ENCODE measurements at places on chromosomes 1 and 21.

DNA sequence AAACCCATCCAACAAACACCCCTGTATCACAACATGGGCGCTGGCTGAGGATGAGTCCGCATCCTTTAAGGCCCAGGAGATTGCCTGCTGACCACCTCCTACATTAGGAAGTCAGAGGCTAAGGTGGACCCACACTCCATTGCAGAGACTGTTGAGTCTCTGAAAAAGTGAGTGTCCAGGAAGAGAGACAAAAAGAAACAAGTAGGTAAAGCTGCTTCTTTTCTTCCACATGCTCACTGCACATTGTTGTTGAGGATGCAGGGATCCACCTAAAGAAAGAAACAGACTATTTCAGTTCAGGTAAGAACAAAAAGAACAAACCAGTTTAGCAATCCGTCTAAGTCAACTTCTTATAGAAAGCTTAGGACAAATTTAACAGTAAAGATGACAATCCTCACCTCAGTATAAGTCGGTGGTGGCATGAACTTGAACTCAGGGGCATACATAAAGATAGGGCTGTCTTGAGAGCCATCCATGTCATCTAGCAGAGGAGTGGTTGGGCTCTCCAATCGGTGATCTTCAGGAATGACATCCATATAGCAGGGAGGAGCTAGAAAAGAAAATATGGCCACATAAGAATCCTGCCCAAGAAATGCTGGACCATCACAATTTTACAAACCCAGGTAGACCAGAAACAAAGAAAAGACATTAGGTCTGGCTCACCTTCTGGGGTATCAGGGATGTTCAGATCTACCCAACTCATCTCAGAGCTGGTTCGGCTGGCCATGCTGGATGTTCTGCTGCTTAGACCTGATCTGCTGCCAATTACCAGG lies 2.6 kb downstream of the TXNIP start:
- DNase-seq: peak; percentile 4

- DNase-seq: no peak
Observed at GRCh38 chr1:178633056-178633455, 92.0 kb upstream of the RALGPS2 start.

- no peak for DNase-seq
Observed at GRCh38 chr1:157252473-157252872, 114.3 kb upstream of the ETV3 start.

DNA sequence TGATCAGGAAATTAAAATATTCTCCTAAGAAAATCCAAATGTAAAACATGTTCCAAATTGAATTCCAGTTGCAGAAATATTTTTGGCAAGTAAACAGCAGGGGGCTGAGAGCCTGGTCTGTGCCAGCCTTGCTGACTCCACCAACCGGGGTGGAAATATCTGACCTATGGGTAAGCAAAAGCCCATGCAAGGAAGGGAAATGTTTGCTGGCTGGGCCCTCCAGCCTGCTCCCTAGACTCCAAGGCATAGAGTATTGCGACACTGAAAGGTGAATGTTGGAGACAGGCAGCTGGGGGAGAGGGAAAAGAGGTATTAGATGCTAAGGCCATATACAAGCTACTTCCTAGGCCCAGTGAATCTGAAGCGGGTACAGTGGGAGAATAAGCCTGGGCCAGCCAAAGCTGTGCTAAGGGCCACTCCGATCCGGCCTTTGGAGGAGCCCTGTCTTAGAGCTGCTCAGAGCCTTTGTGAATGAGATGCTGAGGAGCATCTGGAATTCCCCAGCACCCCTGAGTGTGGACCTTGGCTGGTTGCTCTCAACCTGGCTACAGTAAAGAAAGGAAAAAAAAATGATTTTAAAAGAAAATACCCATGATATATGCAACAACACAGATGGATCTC lies 24.9 kb upstream of the ATP1B1 start:
- no peak for DNase-seq

DNA sequence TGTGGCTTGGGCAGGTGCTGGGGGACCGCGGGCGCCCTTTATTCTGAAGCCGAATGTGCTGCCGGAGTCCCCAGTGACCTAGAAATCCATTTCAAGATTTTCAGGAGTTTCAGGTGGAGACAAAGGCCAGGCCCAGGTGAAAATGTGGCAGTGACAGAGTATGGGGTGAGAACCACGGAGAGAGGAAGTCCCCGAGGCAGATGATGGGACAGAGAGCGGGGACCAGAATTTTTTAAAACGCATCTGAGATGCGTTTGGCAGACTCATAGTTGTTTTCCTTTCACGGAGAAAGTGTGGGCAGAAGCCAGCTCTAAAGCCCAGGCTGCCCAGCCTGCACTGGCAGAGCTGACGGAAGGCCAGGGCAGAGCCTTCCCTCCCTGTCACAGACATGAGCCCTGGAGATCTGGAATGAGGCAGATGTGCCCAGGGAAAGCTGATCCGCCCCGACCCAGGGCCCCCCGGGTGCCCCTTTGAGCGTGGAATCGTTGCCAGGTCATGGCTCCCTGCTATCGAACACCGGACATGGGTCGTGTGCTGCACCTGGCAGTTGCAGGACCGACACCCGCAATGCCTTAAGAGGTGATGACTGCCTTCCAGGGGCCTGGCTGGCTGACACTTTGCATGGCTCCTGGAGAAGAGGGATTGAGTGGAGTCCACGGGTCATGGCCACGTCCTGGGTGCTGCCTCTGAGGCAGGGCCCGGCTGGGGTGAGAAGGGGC lies 6.5 kb upstream of the SLX9 start:
- DNase-seq: no peak

- no peak for DNase-seq
Observed at GRCh38 chr21:36126621-36127110, 8.2 kb upstream of the CBR3 start.

GRCh38 chr1:173113015-173113741 lies 62.4 kb upstream of the TNFSF18 start:
- DNase-seq: peak; percentile 28

DNA sequence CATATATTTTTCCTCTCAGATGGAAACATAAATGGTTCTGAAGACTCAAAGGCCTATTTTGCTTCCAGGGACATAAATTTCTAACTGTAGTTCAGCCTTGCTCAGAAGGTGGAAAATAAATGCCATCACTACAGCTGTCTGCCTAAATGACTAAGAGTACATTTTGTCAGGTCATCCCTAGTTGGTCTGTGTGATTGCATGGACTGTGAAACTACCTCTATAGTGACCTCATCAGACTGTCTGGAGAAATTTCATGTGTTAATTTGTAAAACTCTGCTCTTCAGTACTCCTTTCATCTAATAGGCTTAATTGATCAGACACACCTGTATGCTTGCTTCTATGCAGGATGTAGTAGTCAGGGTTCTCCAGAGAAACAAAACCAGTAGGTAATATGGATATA lies 886.9 kb downstream of the AMY1C start:
- no peak for DNase-seq

- no peak for DNase-seq
Observed at GRCh38 chr21:18715606-18716005, 312.0 kb upstream of the TMPRSS15 start.

DNA sequence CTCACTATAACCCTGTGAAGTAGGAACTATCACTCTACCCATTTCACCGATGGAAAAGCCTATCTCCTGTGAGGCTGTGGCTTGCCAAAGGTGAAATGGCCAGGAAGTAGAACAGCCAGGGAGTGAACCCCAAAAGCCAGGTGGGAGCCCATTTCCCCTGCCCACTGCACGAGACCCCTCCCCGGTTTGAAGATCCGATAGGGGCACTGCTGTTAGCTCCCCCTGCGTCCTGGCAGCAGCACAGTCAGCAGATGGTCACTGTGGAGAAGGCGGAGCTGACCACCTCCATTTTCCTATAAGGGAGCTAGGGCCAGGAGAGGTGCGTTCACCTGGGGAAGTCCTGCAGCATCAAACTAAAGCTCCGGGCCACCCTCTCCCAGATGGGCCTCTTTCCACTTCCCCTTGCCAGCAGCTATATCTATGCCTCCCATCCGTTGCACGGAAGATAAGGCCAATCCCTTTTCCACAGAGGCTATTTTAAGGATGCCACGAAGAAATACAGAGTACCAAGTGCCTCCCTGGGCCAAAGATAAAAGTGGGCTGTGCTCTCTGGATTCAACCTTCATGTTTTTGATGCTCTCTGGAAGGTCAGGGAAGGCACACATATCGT lies 7.8 kb downstream of the ERG start:
- no peak for DNase-seq

GRCh38 chr1:39268906-39269305 lies 64.4 kb downstream of the MACF1 start:
- no peak for DNase-seq

GRCh38 chr21:30839304-30839703 lies 9.7 kb upstream of the KRTAP7-1 start:
- DNase-seq: peak; percentile 72

- no peak for DNase-seq
Observed at GRCh38 chr1:7302873-7303272, 468.2 kb upstream of the VAMP3 start.

DNA sequence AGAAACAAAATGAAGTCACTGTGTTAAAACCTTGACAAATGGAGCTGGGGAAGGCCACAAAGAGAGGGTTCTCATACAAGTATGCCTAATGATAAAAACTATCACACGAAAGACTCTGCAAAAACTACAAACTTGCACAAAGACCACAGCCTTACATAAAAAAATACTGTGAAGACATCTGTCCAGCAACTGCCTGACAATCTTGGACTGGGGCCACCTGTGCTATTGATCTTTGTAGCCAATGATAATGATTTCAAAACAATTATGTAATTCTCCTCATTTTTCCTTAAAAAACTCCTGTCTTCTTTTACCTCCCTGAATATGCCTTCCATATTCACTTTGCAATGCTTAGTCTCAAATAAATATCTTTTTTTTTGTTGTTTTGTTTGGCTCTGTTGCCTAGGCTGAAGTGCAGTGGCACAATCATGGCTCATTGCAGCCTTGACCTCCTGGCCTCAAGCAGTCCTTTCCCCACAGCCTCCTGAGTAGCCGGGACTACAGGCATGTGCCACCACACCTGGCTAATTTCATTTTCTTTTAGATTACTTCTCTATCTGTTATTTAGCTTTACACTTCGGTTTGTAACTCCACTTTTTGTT lies 79.4 kb upstream of the RHOU start:
- no peak for DNase-seq

DNA sequence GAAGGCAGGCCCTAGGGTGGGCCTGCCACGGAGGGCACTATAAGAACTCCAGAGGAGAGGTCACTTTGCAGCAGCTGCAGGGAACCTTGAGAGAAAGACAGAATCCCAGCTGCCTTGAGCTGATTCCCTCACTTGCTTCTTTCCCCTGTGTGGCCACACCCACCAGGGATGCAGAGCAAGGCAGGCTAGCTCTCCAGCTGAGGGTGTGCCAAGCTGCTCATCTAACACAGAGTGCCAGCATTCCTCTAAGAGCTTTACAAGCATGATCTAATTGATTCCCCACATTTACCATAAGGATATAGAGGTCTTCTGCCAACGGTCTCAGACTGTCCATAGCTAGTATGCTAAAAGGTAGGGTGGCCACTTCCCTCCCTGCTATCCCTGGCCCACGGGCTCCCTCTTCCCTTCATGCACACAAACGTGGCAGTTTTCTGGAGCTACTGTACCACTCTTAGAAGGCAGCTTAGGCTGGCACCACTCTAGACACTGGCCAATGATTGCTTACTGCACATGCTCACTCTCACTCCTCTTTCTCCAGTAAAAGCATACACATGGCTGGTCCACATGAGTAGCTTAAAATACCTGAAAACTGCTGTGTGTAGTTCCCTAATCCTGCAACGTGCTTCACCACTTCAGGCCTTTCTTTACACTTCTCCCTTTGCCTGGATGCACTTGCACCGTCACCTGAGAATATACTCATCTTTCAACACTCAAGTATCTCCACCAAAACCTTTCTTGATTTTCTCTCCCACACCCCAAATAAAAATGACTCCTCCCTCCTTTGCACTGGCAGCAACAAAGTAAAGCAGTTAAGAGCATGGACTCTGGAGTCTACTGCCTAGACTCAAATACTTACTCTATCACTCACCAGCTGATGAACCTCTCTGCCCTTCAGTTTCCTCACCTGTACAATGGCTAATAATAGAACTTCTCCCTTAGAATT lies 57.7 kb downstream of the DMAP1 start:
- no peak for DNase-seq

- DNase-seq: no peak
Observed at GRCh38 chr1:201655243-201655642, 116.3 kb downstream of the NAV1 start.

- DNase-seq: no peak
Observed at GRCh38 chr1:86938450-86938849, 24.0 kb downstream of the HS2ST1 start.

- no peak for DNase-seq
Observed at GRCh38 chr1:209229494-209230061, 353.9 kb upstream of the CAMK1G start.

GRCh38 chr1:55057270-55057955 lies 18.1 kb downstream of the PCSK9 start:
- no peak for DNase-seq

DNA sequence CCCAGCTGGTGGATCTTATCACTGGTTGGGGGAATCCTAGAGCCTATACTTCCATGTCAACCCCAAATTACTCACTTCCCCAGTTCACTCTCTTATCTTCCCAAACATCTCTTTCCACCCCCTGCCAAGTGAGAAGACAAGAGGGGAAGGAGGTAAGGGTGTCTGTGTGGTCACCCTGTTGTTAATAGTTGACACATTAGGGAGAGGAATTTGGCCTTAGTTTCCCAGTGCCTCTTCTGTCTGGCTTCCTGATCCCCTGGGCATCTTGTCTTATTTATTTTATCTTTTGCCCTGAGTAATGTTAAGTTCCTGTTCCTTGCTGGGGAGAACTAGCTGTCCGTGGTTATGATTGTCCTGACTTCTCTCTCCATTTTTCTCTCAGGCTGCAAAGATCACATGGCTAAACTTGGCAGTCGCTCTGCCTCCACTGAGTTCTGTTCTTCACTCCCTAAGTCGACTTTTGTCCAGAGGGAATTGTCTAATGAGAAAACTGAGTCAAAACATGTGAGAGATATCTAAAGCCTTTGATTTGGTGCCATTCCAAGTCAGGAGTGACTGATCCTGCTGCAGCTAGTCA lies 157.1 kb upstream of the SYT6 start:
- no peak for DNase-seq

DNA sequence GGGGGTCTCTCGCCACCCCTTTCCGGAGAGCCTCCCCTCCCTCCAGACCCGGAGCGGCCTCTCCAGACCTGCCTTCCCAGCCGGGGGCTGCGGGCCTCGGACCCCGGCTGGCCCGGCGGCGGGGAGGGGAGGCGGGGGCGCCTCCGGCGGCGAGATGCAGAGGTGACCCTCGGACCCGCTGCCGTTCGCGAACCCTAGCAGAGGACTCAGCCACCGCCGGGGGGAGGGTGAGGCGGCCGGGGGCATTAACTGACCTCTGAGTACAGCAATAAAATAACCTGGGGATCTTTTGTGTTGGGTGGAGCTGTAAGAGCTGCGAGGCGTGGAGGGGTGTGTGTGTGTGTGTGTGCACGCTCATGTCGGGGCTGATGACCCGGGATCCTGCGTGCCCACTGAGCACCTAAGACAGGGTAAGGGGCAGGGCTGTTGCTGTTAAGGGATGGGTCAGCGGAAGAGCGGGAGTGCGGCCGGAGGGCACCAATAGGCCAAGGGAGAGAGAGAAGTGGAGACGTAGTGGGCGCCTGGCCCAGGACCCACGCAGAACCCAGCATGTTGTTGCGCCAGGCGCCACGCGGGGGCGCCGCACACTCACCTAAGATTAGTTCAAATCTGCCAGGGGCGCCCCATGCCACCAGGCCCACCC lies 6.3 kb downstream of the HAPLN2 start:
- DNase-seq: peak; percentile 83
